Vagina (tissue), 2 donors: ENCODE measurements at places on chromosomes 13 and 19.

DNA sequence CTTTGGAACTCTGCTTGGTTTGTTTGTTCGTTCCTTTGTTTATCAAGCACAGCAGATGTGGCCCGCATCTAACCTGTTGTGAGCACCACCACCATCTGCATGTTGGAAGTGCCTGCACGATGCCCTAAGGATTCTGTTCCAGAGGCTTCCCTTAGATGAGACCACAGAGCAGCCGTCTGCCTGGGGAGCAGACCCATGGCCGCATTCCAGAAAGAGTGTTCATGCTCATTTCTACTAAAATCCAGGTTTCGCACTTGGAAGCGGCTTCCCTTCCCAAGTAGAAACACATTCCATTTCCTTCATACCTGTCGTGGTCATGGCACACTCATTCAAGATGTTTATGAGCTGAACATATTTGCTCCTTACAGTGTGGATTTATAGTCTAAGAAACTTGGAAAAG, 27.2 kb downstream of the COL4A2 start:
- DNase-seq, result no peak

DNA sequence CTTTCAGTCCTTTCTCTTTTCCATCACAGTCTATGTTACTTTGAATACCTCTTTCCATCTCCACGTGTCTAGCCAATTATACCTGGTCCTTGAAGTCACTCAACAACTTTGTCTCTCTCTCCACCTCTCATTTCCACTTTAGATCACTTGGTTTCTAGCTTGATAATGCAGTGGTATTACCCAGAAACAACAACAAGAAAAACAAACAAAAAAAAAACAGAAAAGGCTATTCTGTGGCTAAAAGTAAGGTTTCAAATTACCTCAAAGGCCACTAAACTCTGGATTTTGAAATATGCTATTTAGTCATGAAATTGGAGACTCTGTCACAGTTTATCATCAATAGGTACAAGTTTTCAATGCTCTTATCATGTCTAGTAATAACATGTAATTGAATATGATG, 184.8 kb downstream of the PCDH9 start:
- no peak for DNase-seq

DNA sequence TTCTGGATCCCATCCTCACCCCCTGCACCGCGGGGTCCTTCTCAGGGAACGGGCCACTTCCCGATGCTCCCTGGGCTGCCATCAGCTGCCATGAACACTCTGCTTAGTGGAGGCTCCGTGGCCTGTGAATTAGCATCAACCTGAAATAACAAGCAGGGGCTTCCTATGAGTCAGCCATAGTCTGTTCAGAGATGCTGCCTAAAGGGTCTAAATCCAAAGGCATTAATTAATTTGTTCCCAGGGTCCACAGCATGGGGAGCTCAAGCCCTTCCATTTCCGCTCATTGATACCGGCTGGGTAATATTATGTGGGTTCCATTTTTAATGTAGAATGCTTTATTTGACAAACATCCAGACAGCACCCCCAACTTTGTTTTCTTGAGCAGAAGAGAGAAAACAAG, 341.9 kb upstream of the TMTC4 start:
- DNase-seq, result no peak

- DNase-seq, result no peak
Measured at GRCh38 chr13:84741253-84741652, 859.0 kb upstream of the SLITRK1 start.

GRCh38 chr13:99528547-99528946, 27.3 kb downstream of the TM9SF2 start:
- no peak for DNase-seq

GRCh38 chr19:51887522-51888498, at the start of gene ZNF577:
Gene ZNF577 (minus strand): TSS chr19:51887951. CDS start chr19:51880382, 7,569 bp downstream.
- no peak for DNase-seq

DNA sequence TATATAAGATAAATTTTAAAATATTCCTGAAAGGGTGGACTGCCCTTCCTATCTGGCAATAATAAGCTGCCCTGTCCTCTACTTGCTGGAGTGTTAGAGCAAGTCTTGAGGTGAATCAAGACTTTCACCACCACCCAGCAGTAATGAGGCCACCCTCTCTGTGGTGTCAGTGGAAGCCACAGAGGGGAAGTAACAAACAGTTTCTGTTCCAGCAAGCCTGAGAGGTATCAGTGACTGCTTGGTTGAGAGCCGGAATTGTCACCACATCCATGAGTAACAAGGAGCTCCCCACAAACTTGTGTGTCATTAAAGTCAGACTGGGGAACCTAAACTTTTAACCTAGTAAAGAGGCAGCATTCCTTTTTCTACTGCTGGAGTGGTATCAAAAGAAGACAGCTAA, 532.7 kb upstream of the SPRY2 start:
- no peak for DNase-seq

GRCh38 chr13:27242702-27243101, 8.7 kb upstream of the RPL21 start:
- DNase-seq, result no peak
